IMR-90 (cell line): ENCODE measurements at places on chromosomes 1 and 21. TPM values are rescaled to one million over a fixed set of nuclear protein-coding genes. Genes with fewer than 3 reads are reported as not detected.

PCAT6 gene
- 0.56 TPM in 1 of 2 replicates, not detected in the other for total RNA-seq

RAD54L gene
- 4.7 and 4.8 TPM in 2 replicates for total RNA-seq

KRTAP10-9 gene
- not detected in 2 replicates for total RNA-seq

CFHR1 gene
- not detected in 2 replicates for total RNA-seq

KLHL17 gene
- 3.4 and 3.6 TPM in 2 replicates for total RNA-seq

TGFB2 gene
- total RNA-seq: 3.8 and 5.3 TPM in 2 replicates

POU2F1 gene
- total RNA-seq: 3.4 and 4.4 TPM in 2 replicates

CELA3B gene
- not detected in 2 replicates for total RNA-seq
